Stimulated activated CD4-positive, alpha-beta T cell treated with anti-CD3 and anti-CD28 coated beads, Interleukin-1b, Interleukin-23, amount 100 ng/mL, for 1 hour (primary cell): ENCODE measurements at places on chromosomes 5 and 9.

- DNase-seq: no peak
These were observed 145.3 kb upstream of the RAPGEF1 start for GRCh38 chr9:131885144-131885609.

DNA sequence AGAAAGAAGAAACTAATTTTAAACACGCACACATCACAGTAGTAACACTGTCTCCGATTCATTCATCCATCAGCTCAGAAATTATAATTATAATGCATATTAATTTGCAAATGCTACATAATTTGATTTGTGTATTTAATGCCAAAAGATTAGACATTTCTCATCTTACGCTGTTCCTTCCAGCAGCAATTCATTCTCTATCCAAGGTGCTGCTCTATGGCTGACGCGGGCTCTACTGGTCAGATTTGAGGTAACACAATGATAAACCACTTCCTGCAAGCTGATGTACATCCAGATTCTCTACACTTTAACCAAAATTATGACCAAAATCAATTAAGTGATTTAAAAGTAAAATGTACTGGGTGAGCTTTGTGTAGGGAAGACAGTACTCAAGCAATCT lies 77.9 kb upstream of the ICE1 start:
- DNase-seq: no peak

- DNase-seq: no peak
These were observed 15.4 kb upstream of the SMIM15 start for GRCh38 chr5:61177716-61178115.

DNA sequence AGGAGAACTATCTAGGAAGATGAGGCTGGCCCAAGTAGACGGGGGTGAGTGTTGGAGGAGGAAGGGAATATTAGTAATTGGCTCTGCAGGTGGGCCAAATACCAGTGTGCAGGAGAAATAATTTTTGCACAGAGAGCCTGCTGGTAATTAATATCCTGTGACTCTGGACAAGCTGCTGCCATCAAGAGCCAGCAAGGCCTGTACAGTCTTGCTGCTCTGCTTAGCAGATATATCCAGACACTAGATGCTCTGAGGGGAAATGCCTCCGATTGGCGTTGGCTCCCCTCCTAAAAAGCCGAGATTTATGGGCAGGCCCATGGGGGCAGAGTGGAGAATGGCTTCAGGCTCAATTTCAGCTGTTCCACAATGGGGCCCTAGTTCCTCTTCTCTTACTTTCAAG lies 29.6 kb upstream of the ASTN2 start:
- DNase-seq: no peak

GRCh38 chr9:91486699-91487497 lies 63.3 kb upstream of the NFIL3 start:
- no peak for DNase-seq

- no peak for DNase-seq
These were observed 25.1 kb downstream of the ADGRD2 start for GRCh38 chr9:124475158-124475867.

GRCh38 chr9:36870960-36871359 lies 163.1 kb downstream of the PAX5 start:
- no peak for DNase-seq

- DNase-seq: no peak
These were observed 20.1 kb upstream of the TBC1D9B start for GRCh38 chr5:179927824-179928223.

DNA sequence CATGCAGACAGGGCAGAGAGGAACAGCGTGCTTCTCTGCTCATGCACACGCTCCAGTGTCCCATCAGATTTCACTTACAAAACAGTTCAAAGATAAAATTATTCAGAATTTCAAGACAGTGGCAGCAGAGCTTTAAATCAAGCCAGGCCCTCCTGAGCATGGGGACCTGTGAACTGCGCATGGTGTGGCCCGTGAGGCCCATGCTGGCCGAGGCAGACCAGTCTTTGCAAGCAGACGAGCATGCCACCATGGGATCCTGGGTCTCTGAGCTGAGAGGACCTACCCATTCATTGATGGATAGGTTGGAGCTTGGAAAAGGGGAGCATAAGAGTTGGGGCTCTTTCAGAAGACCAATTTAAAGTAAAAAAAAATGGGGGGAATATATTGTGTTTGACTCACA lies 35.0 kb upstream of the SAP30L start:
- no peak for DNase-seq

DNA sequence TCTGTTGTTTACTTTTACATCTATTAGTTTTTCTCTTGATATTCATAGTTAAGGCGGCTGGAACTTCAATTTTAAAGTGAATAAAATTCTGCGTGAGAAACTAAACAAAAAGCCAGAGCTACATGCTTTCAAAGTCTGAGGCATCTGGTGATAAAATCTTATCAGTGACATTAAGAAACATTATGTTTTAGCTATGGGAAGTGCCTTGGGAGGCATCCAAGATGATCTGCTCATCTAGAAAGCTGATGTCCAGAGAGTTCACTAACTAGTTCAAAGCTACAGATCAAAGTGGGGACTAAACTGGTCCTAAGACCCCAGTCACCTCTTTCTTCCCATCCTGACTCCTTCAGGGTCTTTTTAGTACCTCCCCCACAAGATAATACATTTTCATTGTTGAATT lies 37.2 kb downstream of the MRPS27 start:
- no peak for DNase-seq

- no peak for DNase-seq
These were observed 53.3 kb upstream of the RNU6ATAC start for GRCh38 chr9:134217431-134218210.

DNA sequence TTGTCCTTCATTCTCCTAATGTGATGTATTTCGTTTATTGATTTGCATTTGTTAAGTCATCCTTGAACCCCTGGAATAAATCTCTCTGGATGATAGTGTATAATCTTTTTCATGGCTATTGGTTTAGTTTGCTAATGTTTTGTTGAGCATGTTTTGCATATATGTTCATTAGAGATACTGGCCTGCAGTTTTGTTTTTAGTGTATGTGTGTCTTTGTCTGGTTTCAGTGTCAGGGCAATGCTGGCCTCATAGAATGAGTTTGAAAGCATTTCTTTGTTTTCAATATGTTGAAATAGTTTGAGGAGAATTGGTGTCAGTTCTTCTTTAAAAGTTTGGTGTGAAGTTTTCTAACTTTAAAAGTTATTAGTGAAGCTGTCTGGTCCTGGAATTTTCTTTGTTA lies 149.6 kb upstream of the ATP10B start:
- no peak for DNase-seq

DNA sequence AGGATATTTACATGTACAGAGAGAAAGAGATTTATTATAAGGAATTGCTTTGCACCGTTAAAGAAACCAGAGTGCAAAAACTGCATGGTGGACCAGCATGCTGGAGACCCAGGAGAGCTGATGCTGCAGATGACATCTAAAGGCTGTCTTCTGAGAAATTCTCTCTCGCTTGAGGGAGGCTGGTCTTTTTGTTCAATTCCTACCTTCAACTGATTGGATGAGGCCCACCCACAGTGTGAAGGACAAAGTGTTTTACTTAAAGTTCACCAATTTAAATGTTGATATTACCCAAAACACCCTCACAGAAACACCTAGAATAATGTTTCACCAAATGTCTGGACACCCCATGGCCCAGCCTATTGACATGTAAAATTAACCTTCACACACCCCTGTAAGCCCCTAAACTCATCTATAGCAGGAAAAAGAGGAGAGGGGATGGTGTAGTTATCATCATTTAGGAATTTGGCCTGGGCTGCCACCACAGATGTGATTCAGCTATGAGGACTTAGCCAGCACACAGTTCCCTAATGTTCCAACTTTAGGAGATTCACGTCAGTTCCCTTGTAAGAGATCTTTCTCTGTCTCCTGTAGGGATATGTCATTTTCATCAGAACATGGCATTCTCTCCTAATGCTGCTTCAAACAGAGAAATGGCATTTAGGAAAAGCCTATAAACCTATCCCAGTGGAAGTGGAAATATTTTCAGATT lies 358.2 kb upstream of the TLE4 start:
- no peak for DNase-seq

DNA sequence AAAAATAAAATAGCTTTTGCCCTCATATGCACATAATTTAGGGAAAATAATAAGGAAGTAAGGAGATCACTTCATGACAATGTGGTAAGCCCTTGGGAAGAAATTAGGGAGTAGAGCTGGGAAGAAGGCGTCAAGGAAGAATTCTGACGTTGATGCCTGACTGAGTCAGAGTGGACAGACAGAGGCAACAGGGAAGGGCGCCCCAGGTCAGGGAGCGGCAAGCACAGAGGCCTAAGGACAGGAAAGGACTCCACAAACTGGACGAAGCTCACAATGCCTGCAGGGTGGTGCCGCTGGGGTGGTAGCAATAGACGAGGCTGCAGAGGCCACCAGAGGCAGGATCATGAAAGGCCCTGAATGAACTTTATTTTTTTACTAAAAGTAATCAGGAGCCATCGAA lies 7.6 kb downstream of the DRD1 start:
- DNase-seq: no peak

DNA sequence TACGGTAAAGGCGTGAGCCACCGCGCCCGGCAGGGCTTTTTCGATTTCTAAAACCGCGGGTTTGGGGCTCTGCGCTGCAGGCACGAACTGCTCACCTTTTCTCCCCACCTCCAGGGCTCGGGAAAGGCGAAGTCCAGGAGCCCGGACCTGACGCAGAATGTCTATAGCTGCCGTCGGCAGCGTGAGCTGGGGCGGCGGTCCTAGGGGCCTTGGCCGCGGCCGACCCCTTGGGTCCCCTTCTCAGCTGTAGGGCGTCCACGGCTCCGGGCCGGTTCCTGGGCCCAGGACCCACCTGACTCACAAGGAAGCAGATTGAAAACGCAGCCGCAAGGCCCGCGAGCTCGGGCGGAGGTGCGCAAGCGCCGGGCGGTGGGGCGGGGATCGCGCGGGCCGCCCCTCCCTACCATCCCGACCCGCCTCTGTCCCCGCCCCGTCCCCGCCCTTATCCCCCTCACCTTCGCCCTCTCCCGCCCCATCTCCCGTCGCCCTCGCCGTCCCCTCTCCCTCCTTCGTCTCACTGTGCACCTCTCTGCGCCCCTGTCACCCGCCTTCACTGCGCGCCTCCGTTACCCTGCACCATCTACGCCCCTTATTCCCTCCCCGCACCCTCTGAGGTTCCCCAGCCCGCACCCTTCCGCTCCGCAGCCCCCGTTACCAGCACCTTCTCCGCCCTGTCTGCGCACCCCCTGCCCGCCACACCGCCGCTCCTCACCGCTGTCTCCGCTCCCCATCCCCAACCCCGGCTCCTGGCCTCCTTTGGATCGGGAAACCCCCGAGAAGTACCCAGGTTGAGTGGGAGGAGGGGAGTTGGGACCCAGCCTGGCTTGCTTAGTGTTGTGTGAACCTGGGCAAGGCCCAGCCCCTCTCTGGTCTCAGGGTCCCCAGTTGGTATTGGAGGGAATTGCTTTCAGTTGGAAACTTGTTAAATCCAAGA lies at the start of gene HDHD3:
HDHD3 (minus strand) TSS at position 353 of the 934 bp plus-strand sequence. CDS start 2,632 bp downstream, outside the sequence.
- DNase-seq: peak; percentile 38

- DNase-seq: no peak
These were observed 58.1 kb downstream of the ROPN1L start for GRCh38 chr5:10499776-10500175.

GRCh38 chr9:38066914-38067858 lies 1.8 kb downstream of the SHB start:
- DNase-seq: no peak

DNA sequence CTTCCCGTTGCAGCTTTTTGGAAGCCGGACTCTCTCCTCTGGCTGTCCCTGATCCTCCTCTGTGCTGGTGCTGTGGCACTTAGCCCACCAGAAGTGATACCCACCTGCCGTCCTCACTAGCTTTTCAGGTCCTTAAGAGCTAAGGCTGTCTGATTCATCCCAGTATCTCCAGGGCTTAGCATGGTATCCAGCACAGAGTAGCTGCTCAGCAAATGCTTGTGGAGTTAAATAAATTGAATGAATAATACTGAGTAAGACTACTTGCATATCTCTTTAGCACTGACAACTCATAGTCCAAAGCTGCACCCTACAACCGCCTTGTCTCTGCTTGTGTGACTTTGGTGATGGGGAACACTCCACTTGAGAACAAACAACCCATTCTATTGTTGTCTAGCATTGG lies 7.7 kb upstream of the XPA start:
- DNase-seq: no peak

GRCh38 chr9:111731928-111732327 lies 62.8 kb downstream of the SHOC1 start:
- DNase-seq: no peak

DNA sequence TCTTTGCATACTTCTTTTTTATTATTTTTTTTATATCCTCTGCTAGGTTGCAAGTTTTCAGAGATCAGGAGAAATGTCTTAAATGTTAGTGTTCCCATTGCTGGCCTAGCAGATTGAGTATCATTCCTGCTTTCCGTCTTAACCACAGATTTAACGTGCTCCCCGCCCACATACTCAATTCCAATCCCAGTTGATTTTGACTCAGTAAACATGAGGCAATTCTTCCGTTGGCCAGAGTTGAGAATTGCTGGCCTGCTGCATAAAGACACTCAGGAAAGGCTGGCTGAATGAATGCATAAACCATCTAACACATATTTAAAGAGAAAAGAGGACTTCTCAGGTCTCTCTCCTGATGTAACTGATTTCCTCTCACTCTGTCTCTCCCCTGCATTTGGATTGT lies 46.8 kb upstream of the PLPP6 start:
- no peak for DNase-seq

DNA sequence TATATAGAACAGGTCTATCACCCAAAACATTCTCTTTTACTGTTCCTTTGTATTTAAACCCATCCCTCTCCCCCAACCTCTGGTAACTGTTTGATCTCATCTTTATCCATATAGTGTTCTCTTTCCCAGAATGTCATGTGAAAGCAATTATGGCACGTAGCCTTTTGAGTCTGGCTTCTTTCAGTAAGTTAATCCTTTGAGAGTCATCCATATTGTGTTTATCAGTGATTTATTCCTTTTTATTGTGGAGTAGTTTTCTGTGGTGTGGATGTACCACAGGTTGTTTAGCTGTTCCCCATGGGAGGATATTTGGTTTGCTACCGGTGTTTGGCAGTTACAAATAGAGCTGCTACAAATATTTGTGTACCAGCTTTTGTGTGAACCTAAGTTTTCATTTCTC lies 38.0 kb downstream of the HMGXB3 start:
- DNase-seq: no peak

DNA sequence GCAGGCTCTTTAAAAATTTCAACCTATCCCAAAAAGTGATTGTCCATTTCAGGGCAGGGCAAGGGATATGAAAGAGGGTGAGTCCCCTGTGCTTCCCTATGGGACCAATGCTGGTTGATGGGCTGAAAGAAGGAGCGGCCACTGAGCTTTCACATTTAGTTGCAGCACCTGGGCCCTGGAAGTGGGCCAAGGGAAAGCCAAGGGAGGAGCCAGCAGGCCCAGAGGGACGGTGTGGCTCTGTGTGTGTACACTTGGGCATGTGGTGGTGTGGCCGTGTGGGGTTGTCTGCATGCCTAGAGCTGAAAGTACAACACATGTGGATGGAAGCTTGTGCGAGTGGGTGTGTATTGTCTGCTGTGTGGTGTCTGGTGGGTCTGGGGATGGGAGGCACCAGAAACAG lies 14.0 kb upstream of the PSMD5 start:
- DNase-seq: no peak

DNA sequence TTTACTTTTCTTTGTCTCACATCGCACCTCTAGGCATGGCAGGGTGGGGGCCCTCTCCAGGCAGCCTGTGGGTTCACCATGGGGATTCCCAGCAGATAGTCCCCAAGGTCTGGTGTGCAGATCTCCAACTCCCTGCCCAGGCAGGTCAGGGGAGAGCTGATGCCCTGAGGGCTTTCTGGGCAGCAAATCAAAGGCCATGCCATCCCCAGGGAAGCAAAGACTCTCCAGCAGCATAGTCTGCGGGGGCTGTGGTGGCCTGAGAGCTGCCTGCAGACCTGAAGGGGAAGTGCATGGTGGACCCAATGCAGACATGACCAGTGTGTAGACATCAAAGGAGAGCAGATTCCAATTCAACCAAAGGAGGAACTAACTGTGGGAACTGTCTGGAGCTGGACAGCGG lies 7.7 kb downstream of the NEURL1B start:
- DNase-seq: no peak

- no peak for DNase-seq
These were observed 59.1 kb downstream of the CHSY3 start for GRCh38 chr5:129963359-129963758.
